ENCODE measurements at places on chromosomes 2 and 18.

GRCh38 chr2:235301202-235302076, 192.4 kb upstream of the AGAP1 start:
- no peak for DNase-seq

- DNase-seq, result no peak
Observed at GRCh38 chr2:161353543-161353942, 45.3 kb downstream of the PSMD14 start.

GRCh38 chr18:42632801-42633200, 482.7 kb downstream of the RIT2 start:
- DNase-seq, result no peak

DNA sequence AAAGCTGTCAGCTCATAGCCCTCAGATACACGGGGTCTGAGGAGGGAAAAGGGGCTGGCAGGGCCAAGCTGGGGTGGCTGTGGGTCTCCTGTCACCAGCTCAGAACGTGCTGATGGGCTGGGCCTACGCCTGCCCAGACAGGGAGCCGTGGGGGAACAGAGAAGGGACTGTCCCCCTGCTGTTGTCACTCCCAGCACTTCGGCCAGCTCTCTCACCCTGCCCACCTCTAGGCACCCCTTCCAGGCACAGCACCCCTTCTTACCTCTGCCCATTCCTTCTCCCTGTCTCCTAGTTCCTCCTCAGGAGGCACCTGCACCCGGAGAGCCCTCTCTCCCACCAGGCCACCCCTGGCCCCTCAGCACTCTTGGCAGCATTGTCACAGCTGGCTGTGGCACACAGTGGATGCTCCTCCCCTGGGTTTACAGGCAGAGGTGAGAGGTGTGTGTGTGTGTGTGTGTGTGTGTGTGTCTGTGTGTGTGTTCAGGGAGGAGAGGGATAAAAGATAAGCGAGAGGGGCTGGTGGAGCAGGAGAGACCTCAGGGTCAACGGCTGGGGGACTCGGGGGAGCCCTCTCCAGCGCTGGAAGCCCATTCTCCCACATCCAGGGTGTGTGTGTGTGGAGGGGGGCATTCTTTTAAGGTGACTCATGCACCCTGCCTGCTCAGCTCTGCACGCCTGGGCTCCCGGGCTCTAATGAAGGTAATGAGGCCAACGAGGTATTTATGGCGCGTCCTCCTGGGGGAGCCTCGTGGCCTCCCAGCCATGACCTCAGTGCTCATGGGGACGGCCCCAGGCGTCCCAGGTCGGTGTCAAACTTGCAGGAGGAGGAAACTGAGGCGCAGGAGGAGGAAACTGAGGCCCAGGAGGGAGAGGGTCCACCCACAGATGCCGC, 66.1 kb upstream of the SMAD7 start:
- no peak for DNase-seq

DNA sequence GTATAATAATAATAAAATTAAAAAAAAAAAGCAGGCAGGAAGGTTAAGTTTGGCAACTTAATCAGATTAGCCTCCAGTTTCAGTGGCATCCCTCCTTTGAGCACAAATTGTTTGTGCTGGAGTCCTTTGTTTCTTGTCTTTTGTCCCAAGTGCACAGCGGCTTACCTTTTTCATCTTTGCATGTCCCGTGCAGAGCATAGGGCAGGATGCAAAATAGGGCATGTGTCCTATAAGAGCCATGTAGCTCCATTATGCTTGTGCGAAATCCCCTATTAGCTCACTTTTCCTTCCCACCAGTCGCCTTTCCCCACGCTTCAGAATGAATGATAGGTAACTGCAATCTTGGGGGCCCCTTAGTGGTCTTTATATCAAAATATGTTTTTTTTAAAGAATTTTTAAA, 216.8 kb downstream of the TSN start:
- no peak for DNase-seq
